ENCODE measurements at places on chromosomes 11 and 22.

DNA sequence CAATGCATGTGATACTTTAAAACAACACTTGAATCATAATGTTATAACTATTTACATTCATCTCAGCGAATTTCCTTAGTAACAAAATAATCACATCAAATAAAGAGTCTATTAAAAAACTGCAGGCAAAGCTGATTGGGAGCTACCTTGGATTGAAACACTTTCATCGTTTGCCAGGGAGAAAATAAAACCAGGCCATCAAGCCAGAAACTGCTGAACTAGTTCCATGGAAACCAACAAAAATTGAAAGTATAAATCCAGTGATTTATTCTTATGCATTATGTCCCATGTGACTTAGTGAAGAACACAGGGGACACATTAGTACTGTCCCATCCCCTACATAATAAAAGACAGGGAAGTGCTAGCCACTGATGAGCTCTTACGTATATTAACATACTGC is 21.7 kb downstream of the SLC35F2 start:
- no peak for DNase-seq

DNA sequence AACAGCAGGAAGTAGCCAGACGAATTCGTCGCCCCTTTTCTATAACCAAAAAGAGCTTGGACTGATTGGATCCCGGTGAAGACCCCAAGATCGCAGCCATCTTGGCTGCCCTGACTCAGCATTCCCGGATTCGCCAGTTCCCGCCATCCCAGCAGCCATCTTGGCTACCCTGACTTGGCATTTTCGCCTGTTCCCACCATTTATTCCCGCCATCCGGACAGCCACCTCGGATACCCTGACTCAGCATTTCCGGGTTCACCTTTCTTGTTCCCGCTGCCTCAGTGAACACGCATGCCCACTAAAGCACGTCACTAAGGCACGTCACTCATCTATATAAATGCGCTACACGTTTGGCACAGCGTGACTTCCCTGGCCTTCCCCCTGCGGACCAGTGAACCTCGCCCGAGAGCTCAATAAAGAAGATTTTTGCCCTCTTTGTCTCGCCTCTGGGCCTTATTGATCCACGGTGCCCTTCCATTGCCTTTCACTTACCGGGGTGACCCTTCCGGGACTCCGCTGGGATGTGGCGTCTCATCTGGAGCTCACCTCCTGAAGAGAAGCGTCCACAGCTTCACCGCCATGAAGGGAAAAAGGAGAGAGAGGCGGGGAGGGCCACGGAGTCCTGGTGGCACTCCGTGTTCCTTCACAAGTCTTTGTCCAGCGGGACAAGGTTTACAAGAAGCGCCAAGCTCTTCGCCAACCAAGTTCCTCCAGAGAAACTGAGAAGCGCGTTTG is 4.0 kb upstream of the OR56A3 start:
- no peak for DNase-seq

GRCh38 chr22:25167082-25167481 is 32.6 kb upstream of the CRYBB3 start:
- no peak for DNase-seq

DNA sequence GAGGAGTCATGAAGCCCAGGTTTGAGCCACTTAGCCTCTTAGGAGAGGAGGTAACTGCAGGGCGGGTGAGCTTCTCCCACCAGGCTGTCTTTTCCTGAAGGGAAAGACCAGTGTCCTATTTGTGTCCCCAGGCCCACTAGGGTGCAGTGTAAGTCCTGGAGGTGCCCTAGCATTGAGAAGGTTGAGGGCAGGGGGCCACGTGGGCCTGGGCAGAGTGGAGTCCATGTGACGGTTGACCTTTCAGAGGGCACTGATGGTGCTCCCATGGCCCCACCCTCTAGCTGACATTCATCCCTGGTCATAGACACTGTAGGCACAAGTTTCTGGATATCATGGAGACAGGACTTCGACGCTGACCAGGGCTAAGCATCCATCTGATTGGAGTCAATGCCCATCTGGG is 44.1 kb upstream of the TP53I11 start:
- no peak for DNase-seq

DNA sequence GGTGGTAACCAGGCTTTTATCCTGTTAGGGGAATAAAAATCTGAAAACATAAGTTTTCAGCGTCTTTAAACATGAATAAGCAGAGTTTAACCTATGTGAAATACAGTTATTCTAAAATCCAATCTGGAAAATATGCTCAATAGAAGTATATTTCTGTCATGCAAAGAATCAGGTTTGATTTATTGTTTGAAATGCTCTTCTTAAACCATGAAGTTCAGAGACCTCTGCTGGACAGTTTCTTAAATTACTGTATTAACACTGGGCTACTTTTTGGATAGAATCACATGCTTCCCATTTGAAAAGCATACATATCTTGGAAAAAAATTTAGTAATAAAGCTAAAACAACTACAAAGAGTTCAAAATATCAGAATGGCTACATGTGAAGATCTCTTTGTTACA is 25.4 kb downstream of the APIP start:
- no peak for DNase-seq

DNA sequence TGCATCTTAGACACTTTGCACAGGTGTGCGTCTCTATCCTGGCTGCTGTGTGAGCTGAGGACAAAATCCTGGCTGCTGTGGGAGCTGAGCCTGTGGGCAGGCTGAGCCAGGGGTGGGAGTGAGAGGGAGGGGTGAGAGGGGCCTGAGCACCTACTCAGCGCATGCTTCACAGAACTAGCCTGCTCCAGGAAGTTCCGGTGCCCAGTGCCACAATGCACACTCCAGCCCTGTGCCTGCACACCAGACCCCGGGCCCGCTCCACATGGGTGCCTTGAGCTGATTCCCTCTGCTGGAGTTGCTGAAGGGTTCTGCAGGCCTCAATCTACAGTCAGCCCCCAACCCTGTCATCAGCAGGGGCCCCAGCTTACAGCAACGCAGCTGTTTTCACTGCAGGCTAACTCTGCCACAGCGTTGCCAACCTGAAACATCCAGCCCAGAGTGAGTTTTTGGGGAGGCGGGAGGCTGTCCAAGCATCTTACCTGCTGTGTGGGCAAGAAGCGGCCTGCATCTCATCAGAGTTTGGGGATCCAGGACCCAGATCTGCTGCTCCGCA is 1377.9 kb downstream of the TBC1D22A start:
- DNase-seq = no peak

- DNase-seq = no peak
Observed at GRCh38 chr11:79367844-79368243, 73.0 kb downstream of the TENM4 start.

- DNase-seq = no peak
Observed at GRCh38 chr22:49883294-49883640, 29.6 kb downstream of the ZBED4 start.

GRCh38 chr22:44459551-44459950 is 38.5 kb downstream of the RTL6 start:
- DNase-seq = no peak

DNA sequence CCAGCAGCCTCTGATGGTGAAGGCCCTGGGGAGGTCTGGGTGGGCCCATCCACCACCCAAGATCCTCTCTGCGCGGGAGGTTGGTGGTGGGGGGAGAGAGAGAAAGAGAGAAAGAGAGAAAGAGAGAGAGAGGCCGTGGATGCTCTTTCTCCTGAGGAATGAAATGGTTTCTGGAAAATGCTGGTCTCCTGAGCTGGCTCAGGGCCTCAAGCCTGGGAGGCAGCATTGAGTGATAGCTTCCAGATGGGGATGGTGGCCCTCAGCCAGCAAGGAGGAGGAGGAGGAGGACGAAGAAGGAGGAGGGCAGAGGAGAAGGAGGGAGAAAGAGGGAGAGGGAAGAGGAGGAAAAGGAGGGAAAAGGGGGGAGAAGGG is 4.6 kb downstream of the TSPAN32 start:
- no peak for DNase-seq

DNA sequence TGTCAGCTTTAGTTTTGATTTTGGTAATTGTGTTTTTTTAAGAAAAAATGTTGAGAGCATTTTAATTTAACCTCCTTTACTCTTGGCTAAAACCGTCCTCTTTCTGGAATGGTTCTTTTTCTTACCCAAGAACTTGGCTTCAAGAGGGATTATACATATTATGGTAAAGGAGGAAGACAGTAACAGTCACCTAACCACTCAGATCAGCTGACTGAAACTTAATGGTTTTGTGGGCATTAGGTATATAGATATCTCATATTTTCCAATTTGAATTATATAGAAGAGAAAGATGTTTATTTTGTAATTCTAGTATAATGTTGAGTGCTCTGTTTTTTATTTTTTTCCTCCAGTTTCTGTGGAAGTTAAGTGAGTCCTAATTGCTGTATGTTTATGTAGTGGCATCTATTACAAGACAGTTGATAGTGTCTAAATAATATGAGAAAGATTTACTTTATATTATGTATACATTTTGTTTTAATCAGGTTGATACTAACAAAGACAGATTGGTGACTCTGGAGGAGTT is 36.6 kb upstream of the NCR3LG1 start:
- no peak for DNase-seq

DNA sequence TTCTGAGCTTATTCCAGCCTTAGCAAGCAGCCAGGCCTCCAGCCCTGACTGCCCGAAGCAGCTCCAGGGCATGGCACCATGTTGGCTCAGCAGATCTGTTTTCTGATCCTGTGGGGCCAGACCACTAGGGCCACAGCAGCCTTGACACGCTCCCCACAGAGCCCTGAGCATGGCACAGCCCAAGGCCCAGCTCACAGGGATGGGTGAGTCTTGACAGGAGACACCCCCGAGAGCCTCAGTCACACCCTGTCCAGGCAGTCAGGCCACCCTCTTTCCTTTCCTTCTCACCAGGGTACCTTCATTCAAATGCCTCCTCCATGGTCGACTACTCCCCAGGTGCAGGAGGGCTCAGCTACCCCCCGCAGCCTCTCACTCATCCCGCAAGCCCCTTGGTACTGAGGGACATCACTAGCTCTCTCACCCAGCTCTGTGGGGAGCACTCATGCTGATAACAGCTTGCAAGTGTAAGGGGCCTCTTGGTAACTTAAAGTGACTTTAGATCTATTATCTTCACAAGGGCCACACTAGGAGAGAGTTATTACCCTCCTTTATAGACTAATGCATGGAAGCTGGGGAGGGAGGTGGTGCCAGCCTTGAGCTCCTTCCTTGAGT is 3.9 kb upstream of the CDC42BPG start:
- DNase-seq = no peak

DNA sequence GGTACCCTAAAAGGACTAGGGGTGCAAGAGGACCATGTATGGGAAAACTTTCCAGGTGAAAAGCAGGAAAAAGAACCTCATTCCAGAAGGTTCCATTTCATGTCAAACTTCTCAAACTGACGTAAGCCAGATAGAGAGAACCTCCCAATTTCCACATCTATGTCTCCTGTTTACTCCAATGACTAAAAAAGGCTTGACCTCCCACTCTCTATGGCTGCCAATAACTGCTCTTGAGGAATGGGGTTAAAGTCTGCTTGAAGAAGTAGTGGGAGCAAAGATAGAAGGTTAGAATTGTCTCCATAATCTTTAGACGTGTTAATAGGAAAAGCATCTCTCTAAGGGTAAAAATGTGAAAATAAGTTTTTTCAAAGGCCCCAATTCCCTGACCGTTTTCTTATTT is 38.0 kb downstream of the DCUN1D5 start:
- no peak for DNase-seq

DNA sequence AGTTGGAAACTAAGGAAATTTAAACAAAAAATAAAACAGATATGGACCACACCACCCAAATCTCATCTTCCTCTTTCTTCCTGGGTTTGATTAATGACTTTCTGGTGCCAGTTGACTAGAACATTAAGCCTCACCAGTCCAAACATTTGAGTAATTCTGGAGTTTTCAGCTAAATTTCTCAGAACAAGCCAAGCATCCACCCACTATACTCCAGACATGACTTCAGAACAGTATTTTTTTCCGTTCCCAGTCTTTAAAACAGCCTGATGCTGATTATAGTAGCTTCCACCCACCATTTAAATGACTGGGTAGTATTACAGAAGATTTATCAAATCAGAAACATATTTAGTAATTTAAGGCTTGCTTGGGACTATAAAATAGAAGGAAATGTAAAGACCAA is 230.9 kb upstream of the UBASH3B start:
- DNase-seq = no peak

DNA sequence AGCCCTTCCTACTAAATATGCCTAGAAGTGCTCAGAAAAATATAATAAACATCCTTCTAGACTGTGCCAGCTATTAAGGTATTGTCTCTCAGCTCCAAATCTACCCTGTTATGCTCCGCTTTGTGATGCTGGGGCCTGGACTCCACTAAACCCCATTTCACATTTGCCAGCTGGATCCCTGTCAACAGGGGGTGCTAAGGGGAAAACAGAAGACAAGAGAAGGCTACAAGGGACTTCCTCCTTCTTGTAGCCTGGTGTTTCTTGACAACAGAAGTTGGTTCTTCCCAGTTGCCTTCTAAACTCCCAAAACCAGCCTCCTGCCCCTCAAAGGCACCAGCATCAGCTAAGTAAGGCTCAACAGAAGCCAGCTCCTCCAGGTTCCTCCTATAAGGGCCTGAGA is 5.2 kb downstream of the NUMA1 start:
- no peak for DNase-seq

DNA sequence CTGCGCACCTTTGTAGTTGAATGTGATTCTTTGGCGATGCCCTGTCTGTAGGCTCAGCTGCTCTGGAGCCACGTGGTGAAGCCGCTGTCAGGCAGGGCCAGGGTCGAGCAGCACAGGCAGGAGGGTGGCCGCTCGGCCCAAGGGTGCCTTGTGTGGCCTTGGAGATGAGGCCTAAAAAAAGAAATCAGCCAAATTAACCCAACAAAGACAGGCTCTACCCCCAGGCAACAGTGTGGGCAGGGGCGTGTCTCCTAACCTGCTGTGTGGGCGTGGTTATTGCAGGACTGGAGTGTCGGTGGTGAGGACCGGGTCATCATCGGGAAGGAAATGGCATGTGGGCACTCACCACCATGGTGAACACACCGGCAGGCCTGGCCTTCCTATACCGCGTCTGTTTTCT is 34.3 kb downstream of the CTTN start:
- DNase-seq = no peak

GRCh38 chr22:43754176-43754575 is 57.9 kb downstream of the EFCAB6 start:
- no peak for DNase-seq

DNA sequence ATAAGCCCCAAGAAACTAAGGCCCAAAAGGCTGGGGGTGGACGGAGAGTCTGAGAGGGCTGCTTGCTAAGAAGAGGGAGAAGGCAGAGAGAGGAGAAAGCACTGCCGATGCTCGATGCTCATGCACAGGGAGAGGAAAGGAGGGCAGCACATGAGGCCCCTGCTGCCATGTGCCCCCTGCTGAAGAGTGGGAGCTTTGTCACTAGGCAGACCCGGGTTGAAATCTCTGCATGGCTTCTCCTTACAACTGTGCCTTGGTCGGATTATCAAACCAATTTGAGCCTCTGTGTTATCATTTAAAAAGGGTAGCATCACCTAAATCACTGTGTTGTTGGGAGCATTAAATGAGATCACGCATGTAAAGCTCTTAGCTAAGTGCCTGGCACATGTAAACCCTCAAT is 330.5 kb downstream of the NXPE2 start:
- no peak for DNase-seq

- DNase-seq = no peak
Observed at GRCh38 chr11:43467958-43468357, 109.2 kb downstream of the TTC17 start.

DNA sequence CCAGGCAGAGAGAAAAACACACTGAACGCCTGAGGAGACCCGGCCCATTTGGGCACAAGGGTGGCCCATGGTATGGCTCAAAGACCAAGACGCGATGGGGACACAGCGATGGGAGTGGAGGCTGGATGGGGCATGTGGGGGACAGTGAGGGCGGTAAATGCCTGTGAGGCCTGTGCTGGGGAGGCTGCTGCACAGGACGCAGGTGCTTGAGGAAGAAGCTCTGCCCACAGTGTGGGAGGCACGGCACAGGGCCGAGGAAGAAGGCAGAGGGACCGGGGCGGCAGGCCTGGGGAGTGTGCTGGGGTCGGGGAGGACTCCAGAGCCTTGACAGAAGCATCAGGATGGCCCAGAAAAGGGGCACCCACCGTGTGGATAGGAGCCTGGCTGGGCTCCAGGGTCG is 75.9 kb upstream of the WNT11 start:
- DNase-seq = no peak
